H9 (cell line): ENCODE measurements at places on chromosomes 16 and 17.

GRCh38 chr16:59411961-59412841 lies 678.1 kb upstream of the GOT2 start:
- no peaks in the 10 kb centered on the region for H3K4me1 ChIP-seq
- H3K4me3 ChIP-seq = no peak overlapping the region
- no peak overlapping the region for H3K27ac ChIP-seq
- H3K27me3 ChIP-seq = no peaks in the 10 kb centered on the region
- no peaks in the 10 kb centered on the region; the same call in 1 of the 3 replicates for H3K36me3 ChIP-seq

DNA sequence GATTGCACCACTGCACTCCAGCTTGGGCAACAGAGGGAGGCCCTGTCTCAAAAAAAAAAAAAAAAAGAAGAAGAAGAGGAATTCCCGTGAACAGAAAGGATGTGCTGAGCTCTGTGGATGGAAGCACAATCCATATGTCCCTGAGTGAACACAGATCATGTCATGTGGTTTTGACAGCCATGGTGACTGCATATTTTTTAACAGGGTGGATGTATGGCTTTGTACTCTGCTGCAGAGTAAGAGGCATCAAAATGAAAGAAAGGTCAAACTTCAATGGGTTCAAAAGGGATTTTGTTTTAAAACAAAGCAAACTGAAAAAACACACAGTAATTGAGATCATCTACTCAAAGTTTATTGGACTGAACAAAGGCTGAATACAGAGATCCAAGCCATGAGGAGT lies 31.5 kb downstream of the MXRA7 start:
- DNase-seq = no peak
- no peak overlapping the region for H3K27ac ChIP-seq
- H3K4me1 ChIP-seq = no peaks in the 10 kb centered on the region

- no peak overlapping the region for H3K4me3 ChIP-seq
- peaks cover 2% of the 10 kb centered on the region; the same call in 2 of the 3 replicates for H3K36me3 ChIP-seq
- no peak overlapping the region for H3K27ac ChIP-seq
These were observed 400.9 kb downstream of the SLC39A11 start for GRCh38 chr17:72691586-72691985.

DNA sequence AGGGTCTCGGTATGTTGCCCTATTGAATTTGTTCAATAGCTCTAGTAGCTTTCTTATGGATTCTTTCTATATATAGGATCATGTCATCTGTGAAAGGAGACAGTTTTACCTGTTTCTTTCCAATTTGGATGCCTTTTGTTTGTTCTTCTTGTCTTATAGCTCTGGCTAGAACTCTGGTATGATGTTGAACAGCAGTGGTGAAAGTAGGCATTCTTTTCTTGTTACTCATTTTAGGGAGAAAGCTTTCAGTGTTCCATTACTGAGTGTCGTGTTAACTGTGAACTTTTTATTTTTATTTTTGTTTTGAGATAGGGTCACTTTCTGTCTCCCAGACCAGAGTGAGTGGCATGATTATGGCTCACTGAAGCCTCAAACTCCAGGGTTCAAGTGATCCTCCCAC lies 21.2 kb downstream of the EFCAB5 start:
- H3K36me3 ChIP-seq = no peaks in the 10 kb centered on the region; the same call in 1 of the 2 replicates
- H3K27ac ChIP-seq = no peak overlapping the region
- no peak overlapping the region for H3K4me3 ChIP-seq

GRCh38 chr16:35252356-35252936 lies 1793.0 kb downstream of the TP53TG3F start:
- H3K4me1 ChIP-seq = no peaks in the 10 kb centered on the region
- no peak overlapping the region for H3K27ac ChIP-seq
- no peak overlapping the region for H3K4me3 ChIP-seq
- H3K36me3 ChIP-seq = peaks cover 4% of the 10 kb centered on the region; the same call in 1 of the 2 replicates
- DNase-seq = no peak

DNA sequence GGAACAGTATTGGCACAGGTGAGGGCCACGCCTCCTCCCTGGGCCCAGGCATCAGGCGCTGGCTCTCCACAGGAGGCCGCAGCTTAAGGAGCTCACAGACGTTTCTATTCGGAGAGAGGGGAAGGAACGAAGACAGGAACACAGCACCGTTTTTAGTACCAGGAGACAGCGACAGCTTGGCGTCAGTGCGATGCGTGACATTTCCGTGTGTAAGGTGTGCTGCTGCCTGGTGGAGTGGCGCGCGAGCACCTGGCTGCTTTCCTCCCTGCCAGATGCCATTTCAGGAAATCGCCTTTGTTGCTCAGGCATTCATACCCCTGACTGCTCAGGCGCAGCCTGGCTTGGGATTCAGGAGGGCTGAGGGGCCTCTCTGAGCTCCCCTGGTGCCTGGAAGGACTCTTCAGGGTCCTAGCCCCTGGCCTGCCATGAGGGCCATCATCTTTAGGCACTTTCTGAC lies 367.5 kb downstream of the CPPED1 start:
- no peak overlapping the region for H3K27ac ChIP-seq
- H3K4me1 ChIP-seq = no peaks in the 10 kb centered on the region; the same call in 1 of the 2 replicates
- peak overlapping the region; percentile 74 for H3K4me3 ChIP-seq
- no peaks in the 10 kb centered on the region for H3K27me3 ChIP-seq
- DNase-seq = peak; percentile 70

GRCh38 chr17:57552114-57552624 lies 192.9 kb downstream of the CCDC182 start:
- H3K4me1 ChIP-seq = peaks cover 14% of the 10 kb centered on the region; the same call in 1 of the 2 replicates
- peak overlapping the region; percentile 22; the same call in 2 of the 3 replicates for H3K4me3 ChIP-seq
- DNase-seq = peak; percentile 89

DNA sequence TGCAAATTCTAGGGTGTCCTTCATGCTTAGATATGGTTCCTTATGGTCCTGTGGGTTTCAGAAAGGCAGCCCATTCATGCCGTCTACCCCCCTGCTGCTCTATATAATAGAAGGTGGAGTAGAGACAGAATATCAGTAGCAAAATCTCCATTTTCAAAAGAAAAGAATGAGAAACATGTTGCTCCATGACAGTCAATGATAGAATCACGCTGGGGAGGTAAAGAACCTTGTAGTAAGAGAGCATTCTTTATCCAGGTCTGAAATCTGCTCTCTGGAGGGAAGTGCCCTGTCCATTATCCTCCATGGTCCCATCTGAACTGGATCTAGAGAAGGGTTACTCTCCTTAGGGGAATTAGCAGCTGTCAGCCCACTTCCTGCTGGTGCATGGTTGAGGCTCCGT lies 272.8 kb downstream of the WWOX start:
- H3K36me3 ChIP-seq = no peaks in the 10 kb centered on the region; the same call in 1 of the 2 replicates
- H3K27me3 ChIP-seq = no peaks in the 10 kb centered on the region
- no peak overlapping the region for H3K4me3 ChIP-seq

- H3K27ac ChIP-seq = no peak overlapping the region
- no peaks in the 10 kb centered on the region for H3K27me3 ChIP-seq
- no peaks in the 10 kb centered on the region for H3K4me1 ChIP-seq
- H3K4me3 ChIP-seq = no peak overlapping the region
These were observed 35.6 kb downstream of the RPA1 start for GRCh38 chr17:1865252-1866037.

DNA sequence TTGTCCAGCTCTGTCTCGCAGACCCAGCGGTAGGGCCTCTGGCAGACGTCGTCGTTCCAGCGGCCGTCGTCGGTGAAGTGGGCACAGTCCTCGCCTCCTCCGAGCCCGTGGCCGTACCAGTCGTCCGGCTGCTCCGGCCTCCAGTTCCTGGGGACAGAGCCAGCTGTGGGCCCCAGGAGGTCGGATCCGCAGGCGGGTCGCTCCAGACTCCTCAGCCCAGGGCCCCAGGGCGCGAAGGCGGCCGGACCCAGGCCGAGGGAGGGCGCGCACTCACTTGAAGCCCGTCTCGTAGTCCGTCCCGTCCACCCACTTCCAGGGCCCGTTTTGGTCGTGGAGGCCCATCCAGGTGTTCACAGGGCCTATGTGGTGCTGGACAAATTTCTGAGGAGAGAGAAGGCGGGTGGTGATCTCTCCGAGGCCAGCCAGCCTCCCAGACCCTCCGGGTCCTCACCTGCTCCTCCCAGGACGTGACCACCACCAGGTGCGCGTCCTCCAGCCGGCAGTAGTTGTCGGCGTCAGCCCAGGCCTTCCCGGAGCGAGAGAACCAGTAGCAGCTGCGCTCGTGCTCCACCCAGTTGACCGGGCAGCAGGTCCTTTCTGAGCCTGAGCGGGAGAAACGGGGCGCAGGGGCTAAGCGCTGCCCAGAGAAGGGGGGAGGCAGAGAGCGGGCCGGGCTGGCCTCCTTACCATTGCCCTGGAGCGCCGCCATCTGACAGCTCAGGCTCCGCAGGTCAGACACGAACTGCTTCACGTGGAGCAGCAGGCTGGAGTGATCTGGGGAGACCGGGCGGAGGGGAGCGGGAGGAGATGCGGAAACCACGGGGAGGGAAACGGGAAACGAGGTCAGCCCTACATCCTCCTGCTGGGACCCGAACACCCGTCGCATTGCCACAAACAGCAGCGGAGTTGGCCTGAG lies 5.2 kb downstream of the ASGR1 start:
- peaks cover 5% of the 10 kb centered on the region; the same call in 1 of the 2 replicates for H3K27me3 ChIP-seq
- DNase-seq = peak; percentile 96
- H3K36me3 ChIP-seq = no peaks in the 10 kb centered on the region; the same call in none of the 2 replicates
- no peak overlapping the region; the same call in 1 of the 2 replicates for H3K4me3 ChIP-seq

DNA sequence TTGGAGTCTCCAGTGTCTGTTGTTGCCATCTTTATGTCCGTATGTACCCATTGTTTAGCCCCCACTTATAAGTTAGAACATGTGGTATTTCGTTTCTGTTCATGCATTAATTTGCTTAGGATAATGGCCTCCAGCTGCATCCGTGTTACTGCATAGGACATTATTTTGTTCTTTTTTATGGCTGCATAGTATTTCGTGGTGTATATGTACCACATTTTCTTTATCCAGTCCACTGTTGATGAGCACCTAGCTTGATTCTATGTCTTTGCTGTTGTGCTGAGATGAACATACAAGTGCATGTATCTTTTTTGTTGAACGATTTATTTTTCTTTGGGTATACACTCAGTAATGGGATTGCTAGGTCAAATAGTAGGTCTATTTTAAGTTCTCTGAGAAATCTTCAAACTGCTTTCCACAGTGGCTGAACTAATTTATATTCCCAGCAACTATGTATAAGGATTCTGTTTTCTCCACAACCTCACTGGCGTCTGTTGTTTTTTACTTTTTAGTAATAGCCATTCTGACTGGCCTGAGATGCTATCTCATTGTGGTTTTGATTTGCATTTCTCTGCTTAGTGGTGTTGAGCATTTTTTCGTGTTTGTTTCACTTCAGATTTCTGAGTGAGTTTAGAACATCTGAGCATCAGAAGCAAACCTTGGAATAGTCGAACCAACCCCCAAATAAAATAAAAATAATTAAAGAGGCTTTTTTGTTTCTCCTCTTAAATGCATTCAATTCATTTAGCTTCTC lies 304.7 kb downstream of the ZFHX3 start:
- H3K36me3 ChIP-seq = no peaks in the 10 kb centered on the region
- H3K4me3 ChIP-seq = no peak overlapping the region
- H3K4me1 ChIP-seq = no peaks in the 10 kb centered on the region; the same call in 1 of the 2 replicates
- H3K27ac ChIP-seq = no peak overlapping the region

DNA sequence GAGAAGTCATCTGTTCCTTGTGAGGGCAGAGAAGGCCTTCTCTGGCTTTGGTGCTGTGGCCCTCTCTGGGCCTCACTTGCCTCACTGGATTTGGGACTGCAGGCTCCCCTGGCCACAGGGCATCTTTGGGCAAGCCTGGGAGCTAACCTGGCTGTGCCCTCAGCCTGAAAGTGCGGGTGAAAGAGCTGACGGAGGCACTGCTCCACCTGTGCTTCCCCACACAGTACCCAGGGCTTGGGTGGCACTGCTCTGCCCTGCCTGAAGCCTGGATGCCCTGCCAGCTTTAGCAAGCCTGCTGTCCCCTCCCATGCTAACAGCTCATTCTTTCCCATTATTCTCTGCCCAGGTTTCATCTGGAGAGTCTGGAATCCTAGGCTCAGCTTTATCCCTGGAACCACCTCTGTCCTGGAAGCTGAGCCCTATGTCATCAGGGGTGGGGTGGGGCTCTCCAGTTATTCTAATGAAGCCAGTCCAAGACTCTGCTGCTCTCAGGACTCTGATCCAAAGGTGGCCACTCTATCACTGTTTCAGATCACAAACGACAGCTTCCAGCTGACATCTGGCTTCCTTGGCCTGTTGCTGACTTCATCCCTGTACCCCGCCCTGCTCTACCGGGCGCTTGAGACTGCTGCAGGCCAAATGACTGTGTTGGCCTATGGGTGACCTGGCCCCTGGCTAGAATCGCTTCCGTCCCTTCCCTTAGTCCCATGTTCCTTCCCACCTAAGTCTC lies 29.3 kb downstream of the HIC1 start:
- no peak for DNase-seq
- H3K36me3 ChIP-seq = peaks cover 15% of the 10 kb centered on the region
- no peaks in the 10 kb centered on the region for H3K4me1 ChIP-seq

DNA sequence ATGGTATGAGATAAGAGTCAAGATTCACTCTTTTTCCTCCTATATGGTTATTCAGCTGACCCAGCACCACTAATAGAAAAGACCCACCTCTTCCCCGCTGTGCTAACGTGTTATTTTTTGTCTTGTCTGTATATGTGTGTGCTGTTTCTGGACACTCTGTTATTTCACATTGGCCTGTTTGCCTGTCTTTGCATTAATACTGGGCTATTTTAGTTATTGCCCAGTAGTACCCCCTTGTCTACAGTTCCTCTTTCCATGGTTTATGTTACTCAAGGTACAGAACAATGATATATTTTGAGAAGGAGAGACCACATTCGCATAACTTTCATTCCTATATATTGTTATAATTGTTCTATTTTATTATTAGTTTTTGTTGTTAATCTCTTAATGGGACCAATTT lies 74.0 kb upstream of the SIAH1 start:
- DNase-seq = no peak
- H3K36me3 ChIP-seq = no peaks in the 10 kb centered on the region
- no peaks in the 10 kb centered on the region for H3K27me3 ChIP-seq
- no peak overlapping the region for H3K4me3 ChIP-seq

DNA sequence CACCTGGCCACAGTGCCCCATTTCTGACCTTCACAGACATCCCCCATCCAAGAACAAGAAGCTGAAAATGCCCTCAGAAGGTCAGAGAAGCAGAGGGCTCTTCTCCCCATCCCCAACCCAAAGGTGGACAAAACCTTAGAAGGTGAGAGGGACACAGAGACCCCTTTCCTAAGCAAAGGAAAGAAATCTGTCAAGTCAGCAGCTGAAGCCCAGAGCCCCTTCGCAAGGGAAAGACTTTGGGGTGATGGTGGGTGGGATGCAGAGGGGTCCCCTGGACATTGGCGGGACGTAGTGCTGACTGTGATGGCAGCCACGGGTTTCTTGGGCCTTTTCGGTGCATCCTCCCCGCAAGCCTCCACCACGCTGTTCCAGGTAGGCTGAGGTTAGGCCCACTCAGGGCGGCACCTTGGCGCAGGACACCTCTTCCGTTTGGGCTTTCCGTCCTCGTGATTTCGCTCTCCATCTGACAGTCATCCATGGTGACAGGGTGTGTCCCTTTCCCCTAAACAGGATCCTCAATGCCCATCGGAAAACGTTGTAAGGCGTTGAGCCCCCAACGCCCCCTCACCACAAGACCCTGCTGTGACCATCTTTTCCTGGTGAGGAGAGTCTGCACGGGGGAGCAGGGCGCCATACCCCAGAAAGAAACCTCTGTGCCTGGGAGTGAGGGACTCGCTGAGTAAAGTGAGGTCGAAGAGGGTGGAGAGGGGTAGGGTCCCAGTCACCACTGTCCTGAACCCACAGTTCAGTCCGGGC lies 10.7 kb upstream of the GSDMA start:
- no peaks in the 10 kb centered on the region for H3K27me3 ChIP-seq
- peaks cover 2% of the 10 kb centered on the region; the same call in 1 of the 2 replicates for H3K4me1 ChIP-seq
- DNase-seq = no peak
